ENCODE measurements at places on chromosomes 16 and 17.
A peak's percentile ranks its signal among the peaks of the same experiment; 100 is the strongest.

GRCh38 chr17:52147431-52147830, 11.1 kb downstream of the CA10 start:
- DNase-seq = no peak

GRCh38 chr16:62213763-62214162, 177.5 kb upstream of the CDH8 start:
- no peak for DNase-seq

DNA sequence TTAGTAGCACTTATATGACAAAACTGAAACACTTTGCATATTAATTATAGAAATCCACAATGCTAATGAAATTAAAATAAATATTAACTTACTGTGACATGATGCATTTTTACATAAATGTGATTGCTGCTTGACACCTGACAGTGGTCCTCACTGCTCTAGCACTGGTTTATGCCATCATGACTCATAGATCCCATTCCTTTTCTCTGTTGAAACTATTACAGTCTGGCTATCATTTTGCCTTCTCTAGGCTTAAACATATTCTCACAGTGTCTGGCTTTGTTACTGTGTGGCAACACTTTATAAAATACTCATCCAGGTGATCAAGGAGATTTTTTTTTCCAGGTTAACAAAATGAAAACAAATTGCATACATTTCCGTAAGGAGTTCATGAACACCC, 108.0 kb downstream of the MRTFB start:
- peak; percentile 23 for DNase-seq

DNA sequence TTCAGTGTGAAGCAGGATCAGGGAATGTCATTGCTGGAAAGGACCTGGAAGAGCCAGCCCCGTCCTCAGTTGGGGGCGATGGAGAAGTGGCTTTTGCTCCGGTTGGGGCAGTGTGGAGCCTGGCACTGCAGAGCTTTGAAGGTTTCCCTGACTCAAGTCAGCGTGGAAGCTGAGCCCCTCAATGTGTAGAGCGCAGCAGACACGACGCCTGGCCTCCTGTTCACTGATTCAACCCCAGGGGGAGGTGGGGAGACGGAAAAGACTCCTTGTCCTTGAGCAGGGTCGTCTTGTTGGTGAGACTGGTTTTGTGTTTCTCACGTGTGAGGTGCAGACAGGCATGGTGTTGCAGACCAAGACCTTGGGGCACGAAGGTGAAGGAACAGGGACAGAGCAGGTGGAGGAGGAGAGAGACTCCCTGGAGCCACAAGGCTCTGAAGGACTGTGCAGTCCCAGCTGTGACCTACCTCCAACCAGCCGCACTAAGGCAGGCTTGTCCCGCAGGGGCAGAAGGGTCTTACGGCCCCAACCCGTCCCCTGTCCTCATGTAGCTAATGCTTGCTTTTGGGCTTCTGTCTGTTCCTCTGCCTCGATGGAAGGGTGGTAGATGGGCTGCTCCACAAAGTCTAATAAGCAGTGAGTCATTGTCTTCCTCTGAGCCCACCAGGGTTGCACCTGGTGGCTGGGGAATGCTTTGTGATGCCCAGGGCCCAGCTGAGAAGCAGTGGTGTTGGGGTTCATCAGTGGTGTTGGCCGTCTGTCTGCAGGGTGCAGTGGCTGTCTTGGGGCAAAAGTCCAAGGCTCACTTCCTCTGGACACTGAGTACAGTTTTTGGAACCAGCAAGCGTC, 47.8 kb downstream of the MPRIP start:
- no peak for DNase-seq

GRCh38 chr17:28901866-28902818, 737 bp downstream of the DHRS13 start:
- no peak for DNase-seq

DNA sequence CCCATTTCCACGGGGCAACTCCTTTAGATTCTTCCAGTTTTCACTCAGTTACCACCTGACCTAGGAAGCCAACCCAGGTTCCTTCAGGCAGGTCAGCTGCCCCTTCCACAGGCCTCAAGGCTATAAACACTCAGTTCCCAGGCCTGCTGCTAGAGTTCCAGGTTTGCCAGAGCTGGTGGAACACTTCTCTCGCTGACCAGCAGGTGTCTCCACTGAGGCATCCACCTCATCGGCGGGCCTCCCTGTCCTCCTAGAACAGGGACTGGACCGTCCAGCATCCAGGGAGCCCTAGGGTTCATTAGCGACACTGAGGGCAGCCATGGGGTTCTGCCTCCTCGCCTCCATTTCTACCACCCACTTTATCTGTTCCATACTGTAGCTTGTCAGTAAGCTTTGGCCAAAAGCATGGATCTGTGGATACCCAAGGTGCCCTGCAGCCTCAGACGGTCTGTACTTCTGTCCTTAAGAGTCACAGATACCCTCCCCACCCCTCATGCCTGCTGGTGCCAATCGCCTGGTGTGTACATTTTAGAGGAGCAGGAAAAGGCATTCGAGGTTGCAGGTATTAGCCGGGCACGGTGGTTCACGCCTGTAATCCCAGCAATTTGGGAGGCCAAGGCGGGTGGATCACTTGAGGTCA, 29.0 kb downstream of the PIMREG start:
- peak; percentile 61 for DNase-seq

GRCh38 chr16:66273053-66273452, 93.4 kb upstream of the CDH5 start:
- DNase-seq = no peak

DNA sequence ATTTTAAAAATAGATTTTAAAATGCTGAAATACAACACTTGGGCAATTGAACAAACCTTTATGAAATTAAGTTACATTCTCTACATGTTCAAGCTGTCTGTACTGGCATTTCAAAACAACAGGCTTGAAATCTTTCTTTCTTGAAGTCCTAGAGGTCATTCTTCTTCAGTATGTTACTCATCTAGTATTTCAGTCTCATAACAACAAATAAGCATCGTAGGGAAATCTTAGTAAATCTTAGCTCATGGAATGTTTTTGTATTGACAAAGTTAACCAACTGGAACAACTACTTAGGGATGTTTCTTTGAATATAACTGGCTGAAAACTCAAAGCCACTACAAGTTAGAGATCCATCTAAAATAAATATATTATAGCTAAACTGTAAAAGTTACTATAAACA, 96.6 kb downstream of the KIF2B start:
- DNase-seq = no peak

- no peak for DNase-seq
Measured at GRCh38 chr16:86038926-86039310, 140.0 kb downstream of the IRF8 start.

- DNase-seq = no peak
Measured at GRCh38 chr17:82200743-82201497, 11.7 kb downstream of the CCDC57 start.

DNA sequence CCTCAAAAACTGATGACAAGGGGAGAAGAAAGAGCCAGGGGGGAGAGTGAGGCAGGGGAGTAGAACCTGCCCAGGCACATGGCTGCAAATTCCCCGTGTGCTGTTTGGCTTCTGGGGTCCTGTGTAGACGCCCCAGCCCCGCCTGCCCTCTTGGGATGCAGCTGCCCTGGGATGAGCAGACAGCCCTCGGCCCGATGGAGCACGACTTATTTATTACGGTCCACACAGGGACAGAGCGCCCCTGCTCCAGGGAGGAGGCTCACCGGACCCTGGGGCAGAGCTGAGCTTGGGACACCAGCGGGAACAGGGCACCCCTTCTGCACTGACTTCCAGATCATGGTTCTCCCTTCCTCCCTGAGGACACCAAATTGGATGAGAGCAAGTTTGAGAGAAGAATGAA, 9.1 kb downstream of the LDHD start:
- no peak for DNase-seq

DNA sequence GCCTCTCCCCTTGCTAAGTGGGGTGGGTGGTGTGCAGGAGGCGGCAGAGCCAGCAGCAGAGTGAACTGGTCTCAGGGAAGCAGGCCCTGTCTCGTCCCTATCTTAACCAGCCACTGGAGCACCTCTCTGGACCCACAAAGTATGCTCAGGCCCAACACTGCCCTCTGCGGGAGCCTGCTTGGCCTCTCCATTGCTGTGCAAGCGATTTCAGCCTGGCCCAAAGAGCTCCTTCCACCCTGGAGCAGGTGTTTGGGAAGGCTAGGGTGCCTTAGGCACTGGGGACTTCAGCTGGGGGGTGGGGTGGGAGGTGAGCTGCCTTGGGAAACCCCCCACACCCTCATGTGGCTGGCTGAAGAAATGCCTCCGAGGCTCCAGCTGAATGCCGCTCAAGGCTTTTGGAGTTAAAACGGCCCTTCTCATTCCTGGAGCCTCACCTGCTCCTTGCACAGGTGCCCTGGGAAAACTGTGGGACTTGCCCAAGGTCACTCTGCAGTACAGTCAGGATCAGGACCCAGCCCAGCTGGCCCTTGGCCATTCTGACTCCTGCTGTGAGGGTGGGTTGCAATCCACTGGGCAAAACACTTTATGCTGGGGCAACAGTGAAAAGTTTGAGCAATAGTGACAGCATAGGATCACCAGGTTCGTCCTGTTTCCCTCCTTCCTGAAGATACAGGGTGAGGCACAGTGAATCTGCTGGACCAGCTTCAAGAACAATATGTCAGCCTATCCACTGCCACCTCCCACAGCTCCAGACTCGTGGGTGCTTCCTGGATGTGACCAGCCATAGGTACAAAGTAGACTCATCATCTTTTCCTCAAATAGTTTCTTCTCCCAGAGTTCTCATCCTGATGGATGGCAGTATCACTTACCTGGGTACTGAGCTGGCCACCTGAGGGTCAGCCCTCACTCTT, 5.9 kb upstream of the UBE2O start:
- DNase-seq = peak; percentile 40

- DNase-seq = no peak
Measured at GRCh38 chr17:82073446-82073845, 7.8 kb upstream of the DUS1L start.

DNA sequence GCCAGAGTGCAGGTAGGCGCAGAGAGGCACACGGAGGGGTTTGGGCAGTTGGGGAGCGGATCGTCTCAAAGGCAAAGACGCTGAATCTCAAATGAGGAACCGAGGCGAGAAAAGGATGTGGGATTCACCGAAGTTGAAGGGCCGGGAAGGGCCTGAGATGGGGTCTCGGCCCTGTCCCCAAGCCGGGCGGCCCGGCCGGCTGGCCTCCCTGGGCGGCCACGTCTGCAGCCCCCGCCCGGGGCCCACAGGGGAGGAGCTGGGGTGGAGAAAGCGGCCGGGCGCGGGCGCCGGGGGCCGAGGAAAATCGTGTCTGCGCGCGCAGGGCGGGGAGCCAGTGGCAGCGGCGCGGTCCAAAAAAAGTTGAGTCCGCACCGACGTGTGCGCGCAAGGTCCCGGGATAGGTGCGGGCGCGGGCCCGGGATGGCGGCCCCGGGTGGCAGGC, 458 bp downstream of the SLC12A4 start:
- DNase-seq = no peak

DNA sequence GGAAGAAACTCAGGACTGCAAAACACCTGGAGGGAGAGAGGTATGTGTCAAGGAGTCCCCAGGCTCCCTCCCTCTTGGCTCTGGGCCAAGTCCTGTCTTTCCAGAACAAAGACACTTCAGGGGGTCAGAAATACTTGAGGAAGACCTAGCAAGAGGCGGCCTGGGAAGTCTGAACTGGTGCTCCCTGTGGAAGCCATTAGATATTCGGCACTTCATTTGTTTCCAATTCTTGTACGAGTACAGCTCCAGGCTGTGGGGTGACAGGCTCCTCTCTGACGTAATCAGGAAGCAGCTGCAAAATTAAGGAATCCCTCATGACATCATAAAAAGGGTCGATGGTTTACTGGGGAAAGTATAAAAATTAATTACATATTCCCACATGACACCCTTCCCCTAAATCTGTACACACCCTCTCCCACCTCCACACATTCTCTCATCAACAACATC, 108.7 kb downstream of the SMG6 start:
- no peak for DNase-seq

DNA sequence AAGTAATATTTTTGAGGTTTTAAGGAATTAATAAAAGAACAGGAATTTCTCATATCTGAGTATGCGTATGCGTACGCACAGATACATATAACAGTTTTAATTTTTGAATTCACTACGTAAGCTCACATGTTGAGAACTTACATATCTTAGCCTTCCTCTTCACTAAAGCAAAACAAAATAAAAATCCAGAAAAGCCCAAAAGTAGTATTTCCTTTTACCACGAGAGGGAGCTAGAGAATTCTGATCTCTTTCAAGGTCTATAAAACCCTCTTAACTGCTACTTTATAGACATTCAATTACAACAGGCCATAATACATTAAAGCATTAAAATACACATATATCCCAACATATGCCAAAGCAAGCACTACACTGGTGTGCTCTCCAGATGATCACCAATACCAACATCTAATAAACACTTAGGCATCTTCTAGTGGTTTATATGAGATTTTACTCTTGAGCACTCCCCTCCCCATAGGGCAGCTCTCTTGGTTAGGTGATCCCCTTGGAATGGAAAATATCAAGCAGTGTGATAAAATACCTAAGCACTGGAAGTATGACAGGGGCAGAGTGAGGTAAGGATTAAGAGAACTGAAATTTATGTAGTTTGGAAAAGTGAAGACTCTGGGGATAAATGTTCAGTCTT, 94.0 kb downstream of the SKAP1 start:
- peak; percentile 27 for DNase-seq

DNA sequence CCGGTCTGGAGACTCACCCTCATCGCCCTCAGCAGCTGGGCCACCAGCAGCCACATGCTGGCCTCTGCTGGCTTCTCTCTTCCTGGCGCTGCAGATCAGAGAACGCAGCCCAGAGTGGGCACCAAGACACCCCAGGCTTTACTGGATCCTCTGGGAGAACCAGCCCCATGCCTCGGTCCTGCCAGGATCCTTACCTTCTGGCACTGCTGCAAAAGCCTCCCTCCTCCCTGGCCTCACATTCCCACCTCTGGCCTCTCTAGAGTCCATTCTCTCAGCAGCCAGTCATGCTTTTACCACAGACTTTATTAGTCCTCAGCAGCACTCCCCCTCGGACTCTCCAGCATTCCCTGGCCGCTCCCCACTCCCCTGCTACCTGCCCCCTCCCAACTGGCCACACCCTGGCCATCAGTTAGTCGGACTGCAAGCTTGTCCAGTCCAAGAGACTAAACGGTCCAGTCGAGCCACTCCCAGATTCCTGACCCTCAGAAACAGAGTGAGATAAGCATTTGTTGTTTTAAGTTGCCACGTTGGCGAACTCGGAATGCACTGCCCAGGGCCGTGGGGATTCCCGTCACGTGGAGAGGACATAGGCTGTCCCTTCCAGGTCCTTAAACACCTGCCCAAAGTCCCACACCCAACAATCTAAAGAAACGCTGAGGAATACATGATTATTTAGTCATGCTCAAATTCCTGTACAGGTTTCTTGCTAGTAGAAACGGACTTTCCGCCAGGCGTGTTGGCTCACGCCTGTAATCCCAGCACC, 5.9 kb upstream of the SPG7 start:
- DNase-seq = peak; percentile 97

- DNase-seq = no peak
Measured at GRCh38 chr17:54861471-54861983, 39.1 kb upstream of the TOM1L1 start.

- no peak for DNase-seq
Measured at GRCh38 chr16:11412175-11412904, 67.1 kb downstream of the RMI2 start.

GRCh38 chr17:28722417-28723158, 2.8 kb downstream of the RPL23A start:
- no peak for DNase-seq

Measured in NCI-H226 (cell line).